ENCODE measurements at places on chromosomes 7 and 10.

DNA sequence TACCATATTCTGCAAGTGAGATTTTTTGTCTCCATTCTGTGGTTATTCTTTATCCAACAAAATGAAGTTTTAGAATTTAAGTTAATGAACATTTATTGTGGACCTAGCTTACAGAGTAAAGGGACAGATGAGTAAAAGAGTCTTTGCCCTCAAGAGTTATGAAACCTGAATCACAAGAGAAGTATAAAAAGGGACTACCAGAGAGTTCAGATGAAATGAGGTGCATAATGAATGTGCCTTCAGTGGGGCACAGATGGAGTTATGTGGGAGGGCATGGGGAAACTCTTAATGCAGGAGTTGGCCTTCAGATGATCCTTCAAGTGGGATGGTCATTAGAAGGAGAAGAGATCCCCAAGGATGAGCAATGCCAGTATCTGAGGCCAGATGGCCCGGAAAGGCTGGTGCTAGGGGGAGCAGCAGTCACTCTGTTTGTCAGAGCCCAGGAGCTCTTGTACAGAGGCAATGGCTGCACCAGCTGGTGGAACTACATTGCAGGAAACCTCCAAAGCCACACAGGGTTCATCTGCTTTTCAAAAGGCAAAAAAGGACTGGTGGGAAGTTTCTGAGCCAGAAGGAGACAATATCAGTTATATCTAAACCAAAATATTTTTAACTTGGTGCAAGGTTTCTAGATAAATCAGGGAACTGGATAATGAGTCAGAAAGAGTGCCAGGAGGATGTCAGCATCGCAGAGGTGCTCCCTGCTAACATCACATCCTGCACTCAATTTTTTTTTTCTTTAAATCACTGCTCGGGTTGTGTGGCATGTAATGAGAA lies 162.0 kb downstream of the KLF6 start:
- peak; percentile 15 for DNase-seq

DNA sequence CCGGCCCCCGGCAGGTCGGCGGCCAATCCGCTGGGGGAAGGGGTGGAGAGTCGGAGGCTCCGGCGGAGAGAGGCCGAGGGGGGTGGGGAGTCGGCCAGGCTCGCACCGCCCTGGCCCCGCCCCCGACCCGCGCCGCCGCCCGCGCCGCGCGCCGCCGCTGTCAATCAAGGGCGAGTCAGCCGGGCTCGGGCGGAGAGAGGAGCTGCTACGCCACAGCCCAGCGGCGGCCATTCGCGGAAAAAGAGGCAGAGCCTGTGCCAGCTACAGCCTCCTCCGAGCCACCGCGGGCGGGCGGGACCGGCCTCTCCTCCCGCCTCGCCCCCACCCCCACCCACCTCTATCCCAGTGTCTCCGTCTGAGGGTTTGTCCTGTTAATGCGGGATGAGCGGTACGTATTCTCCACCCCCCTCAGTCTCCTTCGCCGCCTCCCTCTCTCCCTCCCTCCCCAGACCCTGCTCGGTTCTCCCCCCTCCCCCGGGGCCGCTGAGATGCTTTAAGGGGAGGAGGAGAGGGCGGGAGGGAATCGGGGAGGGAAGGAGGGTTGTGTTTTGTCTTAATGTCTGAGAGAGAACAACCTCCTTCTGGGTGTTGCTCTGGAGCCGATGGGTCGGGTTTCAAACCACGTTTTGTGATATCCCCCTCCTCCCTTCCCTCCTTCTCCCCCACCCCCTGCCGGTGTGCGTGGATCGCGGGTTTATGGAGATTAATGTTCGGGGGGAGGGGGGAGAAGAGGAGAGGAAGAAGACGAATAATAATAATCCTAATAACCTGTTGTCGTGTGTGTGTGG lies at the start of gene SP4:
TSS of gene SP4 (plus strand) at position 213 of the 788 bp plus-strand sequence. CDS start at position 382, 169 bp downstream.
- peak; percentile 96 for DNase-seq

DNA sequence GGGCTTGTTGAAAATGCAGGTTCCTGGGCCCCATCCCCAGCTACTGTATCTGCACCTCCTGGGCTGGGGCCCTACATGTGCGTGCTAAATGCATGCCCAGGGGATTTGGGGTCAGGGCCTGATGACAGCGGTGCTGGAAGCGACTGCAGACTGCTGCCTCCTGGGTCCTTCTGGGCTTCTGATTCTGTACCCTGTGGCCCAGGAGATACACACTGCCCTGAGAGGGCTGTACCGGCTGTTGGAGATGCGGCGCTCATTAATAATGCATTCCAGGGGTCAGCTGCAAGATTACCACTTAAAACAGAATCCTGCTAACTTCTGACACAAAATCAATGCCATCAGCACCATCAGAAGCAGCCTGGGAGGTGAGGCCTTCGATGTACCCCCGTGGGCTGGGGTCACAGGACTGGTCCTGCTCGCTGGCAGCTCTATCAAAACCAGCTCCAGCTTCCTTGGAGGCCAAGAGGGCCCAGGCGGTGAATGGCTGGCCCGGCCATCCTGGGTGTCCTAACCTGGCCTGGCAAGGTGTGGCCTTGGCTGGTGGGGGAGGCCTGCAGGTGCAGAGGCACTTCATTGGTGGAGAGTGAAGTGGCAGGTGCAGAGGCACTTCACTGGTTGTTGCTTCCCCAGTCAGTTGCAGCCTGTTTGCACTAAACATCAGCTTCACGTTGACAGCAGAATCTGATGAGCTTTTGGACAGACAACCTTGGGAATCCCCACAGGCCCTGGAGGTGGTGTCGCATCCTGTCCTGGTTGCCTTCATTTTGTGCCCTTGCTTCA lies 79.2 kb downstream of the GLRX3 start:
- DNase-seq: no peak

- DNase-seq: peak; percentile 91
Measured at GRCh38 chr10:66837990-66838389, 87.8 kb upstream of the LRRTM3 start.

- peak; percentile 100 for DNase-seq
Measured at GRCh38 chr7:43647673-43648472, 65.0 kb downstream of the STK17A start.

DNA sequence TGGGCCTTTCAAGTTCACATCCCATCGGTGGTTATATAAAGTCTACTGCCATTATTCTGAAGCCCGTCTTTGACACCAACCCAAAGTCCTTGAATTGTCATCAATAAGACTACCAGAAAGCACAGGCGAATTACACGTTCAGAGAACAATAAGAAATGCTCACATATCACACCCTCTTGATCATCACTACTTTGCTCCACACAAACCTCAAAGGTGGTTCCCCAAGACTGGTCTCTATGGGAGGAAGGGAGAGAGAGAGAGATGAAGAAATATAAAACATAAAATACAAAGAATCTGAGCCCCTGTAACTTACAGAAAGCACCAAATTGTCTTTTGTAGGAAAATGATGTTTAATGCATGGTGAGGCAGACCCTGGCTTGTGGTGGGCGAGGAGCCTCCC lies 4.4 kb downstream of the HIPK2 start:
- DNase-seq: no peak

DNA sequence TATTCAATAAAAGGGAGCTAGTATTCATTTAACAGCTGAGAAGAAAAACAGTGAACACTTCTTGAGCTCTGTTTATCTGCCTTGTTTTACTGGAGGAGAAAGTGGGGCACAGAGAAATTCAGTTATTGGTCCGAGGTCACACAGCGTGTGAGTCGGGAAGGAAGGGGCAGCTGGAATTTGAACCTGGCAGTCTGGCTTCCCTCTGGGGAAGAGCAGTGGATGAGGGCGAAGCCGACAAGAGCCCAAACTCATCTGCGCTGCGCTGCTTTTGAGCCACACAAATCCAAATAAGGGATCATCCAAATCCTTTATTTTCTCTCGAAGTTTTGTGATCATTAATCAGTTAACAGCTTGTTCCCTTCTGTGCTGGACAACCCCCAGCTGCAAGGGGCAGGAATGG lies 23.7 kb upstream of the PFKFB3 start:
- no peak for DNase-seq

- peak; percentile 74 for DNase-seq
Measured at GRCh38 chr10:113126229-113127201, 176.5 kb downstream of the TCF7L2 start.

- no peak for DNase-seq
Measured at GRCh38 chr7:88191911-88192310, 27.9 kb downstream of the SRI start.

- no peak for DNase-seq
Measured at GRCh38 chr7:26198133-26198780, 2.3 kb downstream of the HNRNPA2B1 start.

- DNase-seq: no peak
Measured at GRCh38 chr7:44977959-44978335, 868 bp downstream of the MYO1G start.

GRCh38 chr7:3068530-3068929 lies 24.9 kb upstream of the CARD11 start:
- no peak for DNase-seq

- DNase-seq: peak; percentile 38
Measured at GRCh38 chr10:110671788-110672579, 27.8 kb downstream of the RBM20 start.

GRCh38 chr10:8315619-8316021 lies 261.1 kb downstream of the GATA3 start:
- no peak for DNase-seq

GRCh38 chr10:72044417-72045041 lies 43.8 kb downstream of the SPOCK2 start:
- DNase-seq: no peak
